ENCODE measurements at places on chromosomes 7 and 10. TPM values are rescaled to one million over a fixed set of nuclear protein-coding genes. Genes with fewer than 3 reads are reported as not detected.

DNA sequence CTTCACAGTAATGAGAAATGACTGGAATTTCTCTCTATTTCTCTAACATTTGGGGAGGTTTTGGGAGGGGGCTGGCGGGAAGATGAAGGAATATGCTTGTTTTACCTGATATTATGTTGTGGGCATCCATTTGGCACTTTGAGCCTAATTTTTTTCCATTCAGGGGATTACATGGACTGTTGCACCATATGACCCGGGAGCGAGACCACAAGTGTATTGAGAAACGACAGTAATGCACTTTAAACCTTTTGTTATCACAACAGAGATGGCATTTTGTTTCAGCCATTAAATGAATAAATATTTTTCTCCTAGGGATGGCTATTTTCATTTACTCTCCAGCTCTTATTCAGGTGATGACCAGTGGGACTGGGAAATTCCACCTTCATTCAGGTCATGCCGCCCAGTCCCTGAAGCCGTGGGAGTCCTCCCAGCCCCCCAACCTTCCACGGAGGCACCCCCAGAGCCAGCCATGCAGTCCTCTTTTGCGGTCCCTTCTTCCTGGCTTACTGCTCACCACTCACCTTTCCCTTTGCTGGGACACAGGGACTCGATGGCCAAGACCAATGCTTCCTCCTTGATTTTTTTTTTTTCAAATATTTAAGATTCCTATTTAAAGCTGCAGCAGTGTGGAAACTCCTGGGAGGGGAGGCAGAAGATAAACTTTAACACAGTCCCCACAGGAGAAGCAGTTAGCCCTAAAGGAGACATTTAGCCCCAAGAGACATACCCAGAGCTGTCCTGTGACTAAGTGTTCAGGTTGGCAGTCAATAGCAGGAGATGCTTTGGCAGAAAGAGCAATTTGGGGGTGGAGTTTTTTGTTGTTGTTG, 190.9 kb upstream of the YAE1 start:
- H3K27ac ChIP-seq, result no peak overlapping the region
- no peaks in the 10 kb centered on the region for H3K4me1 ChIP-seq
- H3K27me3 ChIP-seq, result peaks cover 53% of the 10 kb centered on the region
- DNase-seq, result no peak

- H3K4me1 ChIP-seq, result peaks cover 48% of the 10 kb centered on the region
- no peaks in the 10 kb centered on the region for H3K36me3 ChIP-seq
- H3K4me3 ChIP-seq, result peak overlapping the region; percentile 97
- no peak for DNase-seq
- H3K27ac ChIP-seq, result peak overlapping the region; percentile 25
- H3K27me3 ChIP-seq, result no peaks in the 10 kb centered on the region
These were observed 2.2 kb upstream of the LRRC27 start for GRCh38 chr10:132329565-132330485.

DNA sequence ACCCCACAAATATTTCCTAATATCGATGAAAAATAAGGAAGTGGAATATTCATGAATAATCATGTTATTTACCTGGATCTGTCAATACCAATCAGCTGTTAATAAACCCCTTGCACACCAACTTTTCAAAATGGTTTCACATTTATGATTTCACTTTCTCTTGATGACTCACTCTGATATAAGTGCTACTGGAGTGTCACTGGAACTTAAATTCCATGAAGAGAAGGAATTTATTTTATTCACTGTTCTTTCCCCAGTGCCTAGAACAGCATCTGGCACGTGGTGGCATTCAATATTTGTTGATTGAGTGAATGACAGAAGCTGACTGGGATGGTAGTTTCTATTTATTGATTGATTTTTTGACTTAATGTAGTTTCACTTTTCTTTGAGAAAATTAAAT, 3.5 kb upstream of the ENO4 start:
- H3K4me3 ChIP-seq, result no peak overlapping the region
- no peaks in the 10 kb centered on the region for H3K36me3 ChIP-seq
- peaks cover 17% of the 10 kb centered on the region for H3K4me1 ChIP-seq
- DNase-seq, result no peak

- peaks cover 97% of the 10 kb centered on the region for H3K36me3 ChIP-seq
- no peaks in the 10 kb centered on the region for H3K27me3 ChIP-seq
- no peak for DNase-seq
- no peaks in the 10 kb centered on the region for H3K4me1 ChIP-seq
- no peak overlapping the region for H3K27ac ChIP-seq
These were observed 18.5 kb upstream of the ERLIN1 start for GRCh38 chr10:100204370-100204769.

DNA sequence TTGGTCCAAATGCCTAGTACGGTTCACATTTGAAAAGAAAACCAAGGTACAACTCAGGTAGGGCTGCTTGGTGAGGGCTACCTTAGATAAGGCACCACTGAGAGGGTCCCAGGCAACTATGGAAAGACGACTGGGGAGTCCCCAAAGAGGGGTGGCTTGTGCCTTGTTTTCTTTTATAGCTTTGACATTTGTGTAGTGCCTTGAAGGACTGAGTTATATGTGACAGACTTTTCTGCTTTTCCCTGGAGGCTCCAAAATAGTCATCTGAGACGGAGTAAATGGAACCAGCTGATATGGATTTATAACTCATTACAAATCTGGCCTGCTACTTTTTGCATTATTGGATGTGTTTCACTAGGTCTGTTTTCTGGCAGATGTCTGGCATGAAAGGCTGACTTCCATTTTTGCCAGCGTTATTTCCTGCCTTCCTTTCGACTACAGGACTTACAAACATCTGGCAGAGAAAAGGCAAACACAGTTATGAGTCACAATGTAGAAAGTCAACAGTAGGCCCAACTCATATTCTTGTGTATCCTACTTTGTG, 88.2 kb upstream of the IMMP2L start:
- no peak overlapping the region for H3K27ac ChIP-seq
- DNase-seq, result no peak
- no peaks in the 10 kb centered on the region for H3K36me3 ChIP-seq

DNA sequence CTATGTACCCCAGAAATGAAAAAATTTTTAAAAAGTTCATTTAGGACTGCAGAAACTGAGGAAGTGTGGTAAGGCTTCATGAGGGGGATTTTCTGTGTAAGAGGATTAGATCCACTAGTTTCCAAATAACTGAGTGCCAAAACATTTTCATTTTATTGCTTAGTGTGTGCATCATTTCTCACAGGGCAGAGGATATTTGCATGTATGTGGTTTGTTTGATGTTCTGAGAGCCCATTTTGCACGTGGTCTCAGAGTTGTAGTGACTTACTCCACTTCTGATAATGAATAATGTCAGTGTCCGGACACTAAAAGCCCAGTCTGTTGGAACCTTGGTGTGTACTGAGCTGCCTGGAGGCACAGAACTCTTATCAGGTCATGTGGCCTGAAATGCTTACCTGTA, 299.9 kb downstream of the AUTS2 start:
- DNase-seq, result no peak
- no peak overlapping the region for H3K27ac ChIP-seq
- H3K4me1 ChIP-seq, result no peaks in the 10 kb centered on the region
- no peaks in the 10 kb centered on the region for H3K27me3 ChIP-seq
- no peaks in the 10 kb centered on the region for H3K36me3 ChIP-seq
- no peak overlapping the region for H3K4me3 ChIP-seq

DNA sequence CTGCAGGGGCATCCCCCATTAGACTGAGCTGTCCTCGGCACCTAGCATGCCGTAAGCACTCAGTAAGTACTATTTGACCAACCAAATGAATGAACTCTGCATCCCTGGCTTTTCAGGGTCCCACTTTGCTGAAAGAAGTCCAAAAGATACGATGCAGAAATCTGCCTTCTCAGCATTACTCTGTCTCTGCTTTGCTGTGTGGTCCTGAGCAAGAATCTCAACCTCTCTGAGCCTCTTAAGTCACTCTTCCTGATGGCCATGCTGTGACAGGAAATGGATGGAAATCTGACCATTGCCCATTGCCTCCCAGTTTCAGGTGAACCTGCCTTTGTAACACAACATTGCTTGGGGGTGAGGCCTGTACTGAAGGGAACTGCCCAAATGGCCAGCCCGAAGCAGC, 48.0 kb downstream of the GPAM start:
- no peak overlapping the region for H3K4me3 ChIP-seq
- no peaks in the 10 kb centered on the region for H3K36me3 ChIP-seq
- H3K27ac ChIP-seq, result no peak overlapping the region
- no peak for DNase-seq
- H3K4me1 ChIP-seq, result peaks cover 8% of the 10 kb centered on the region

DNA sequence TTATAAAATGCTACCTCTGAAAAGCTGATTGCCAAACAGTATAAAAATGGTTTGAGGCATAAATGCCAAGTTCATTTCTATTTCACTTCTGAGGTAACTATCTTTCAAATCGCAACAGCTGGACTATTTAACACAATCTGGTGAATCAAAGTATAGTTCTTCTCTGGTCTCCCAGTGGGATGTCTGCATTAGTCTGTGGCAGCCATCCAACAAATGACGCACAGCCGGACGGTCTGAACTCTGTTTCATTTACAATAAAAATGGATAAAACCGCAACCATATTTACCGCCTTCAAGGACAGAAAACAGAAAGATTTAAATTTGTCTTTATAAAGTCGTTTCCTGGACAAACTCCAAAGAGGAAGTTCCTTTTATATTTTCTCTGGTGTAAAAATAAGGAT, 41.9 kb downstream of the ENO4 start:
- DNase-seq, result peak; percentile 60
- peaks cover 7% of the 10 kb centered on the region for H3K4me1 ChIP-seq
- no peaks in the 10 kb centered on the region for H3K36me3 ChIP-seq
- H3K27me3 ChIP-seq, result no peaks in the 10 kb centered on the region
- H3K27ac ChIP-seq, result no peak overlapping the region

DNA sequence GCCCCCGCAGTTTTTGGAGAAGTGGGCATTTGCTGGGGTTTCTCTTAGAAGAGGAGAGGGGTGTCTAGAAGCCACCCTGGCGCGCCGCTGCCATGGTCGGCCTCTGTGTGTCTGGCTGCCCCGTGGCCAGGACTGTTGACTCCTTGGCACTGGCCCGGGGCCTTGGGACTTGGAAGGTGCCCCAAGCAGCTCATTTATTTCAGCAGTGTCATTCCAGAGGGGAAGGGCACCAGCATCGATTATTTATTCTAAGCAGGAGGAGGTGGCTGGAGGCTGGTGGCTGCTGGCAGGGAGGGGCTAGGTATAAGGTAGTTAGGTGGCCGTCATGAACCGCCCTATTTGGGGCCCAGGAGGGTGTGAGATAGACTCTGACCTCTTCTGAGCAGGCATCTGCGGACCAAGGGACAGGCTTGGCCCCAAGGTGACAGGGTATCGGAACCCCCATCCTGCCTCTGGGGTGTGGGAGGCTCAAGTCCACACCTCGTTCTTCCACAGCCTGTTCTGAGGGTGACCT, 1.6 kb downstream of the GTF2IRD1 start:
- H3K36me3 ChIP-seq, result no peaks in the 10 kb centered on the region
- DNase-seq, result peak; percentile 57
- H3K4me1 ChIP-seq, result peaks cover 45% of the 10 kb centered on the region
- H3K27me3 ChIP-seq, result no peaks in the 10 kb centered on the region

- H3K4me1 ChIP-seq, result peaks cover 19% of the 10 kb centered on the region
- H3K4me3 ChIP-seq, result no peak overlapping the region
- H3K36me3 ChIP-seq, result no peaks in the 10 kb centered on the region
- H3K27ac ChIP-seq, result no peak overlapping the region
- H3K27me3 ChIP-seq, result no peaks in the 10 kb centered on the region
These were observed 6.0 kb upstream of the LMBR1 start for GRCh38 chr7:156898938-156899337.

- no peaks in the 10 kb centered on the region for H3K27me3 ChIP-seq
- H3K4me1 ChIP-seq, result peaks cover 12% of the 10 kb centered on the region
- no peak overlapping the region for H3K27ac ChIP-seq
- peaks cover 15% of the 10 kb centered on the region for H3K36me3 ChIP-seq
These were observed 295.5 kb downstream of the DOCK4 start for GRCh38 chr7:111910656-111911055.

DNA sequence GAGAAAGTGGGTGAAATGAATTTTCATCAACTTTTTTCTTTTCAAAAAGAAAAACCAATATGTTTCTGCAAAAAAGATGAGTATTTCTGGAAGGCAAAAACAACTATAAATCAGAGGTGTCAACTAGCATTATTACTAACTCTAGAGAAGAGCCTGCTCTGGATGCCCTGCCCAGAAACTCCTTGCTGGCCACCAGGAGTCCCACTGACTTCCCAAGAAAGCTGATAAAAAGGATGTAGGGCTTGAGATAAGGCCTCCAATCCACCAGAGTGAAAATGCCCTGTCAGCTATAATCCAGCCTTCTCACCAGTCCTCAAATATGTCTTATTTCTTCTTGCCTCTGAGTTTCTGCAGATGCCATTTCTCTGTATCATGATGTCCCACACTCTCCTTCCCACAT, 16.7 kb upstream of the FZD1 start:
- H3K27ac ChIP-seq, result no peak overlapping the region
- H3K4me3 ChIP-seq, result no peak overlapping the region
- no peaks in the 10 kb centered on the region for H3K4me1 ChIP-seq
- H3K27me3 ChIP-seq, result no peaks in the 10 kb centered on the region
- H3K36me3 ChIP-seq, result no peaks in the 10 kb centered on the region
- no peak for DNase-seq

DNA sequence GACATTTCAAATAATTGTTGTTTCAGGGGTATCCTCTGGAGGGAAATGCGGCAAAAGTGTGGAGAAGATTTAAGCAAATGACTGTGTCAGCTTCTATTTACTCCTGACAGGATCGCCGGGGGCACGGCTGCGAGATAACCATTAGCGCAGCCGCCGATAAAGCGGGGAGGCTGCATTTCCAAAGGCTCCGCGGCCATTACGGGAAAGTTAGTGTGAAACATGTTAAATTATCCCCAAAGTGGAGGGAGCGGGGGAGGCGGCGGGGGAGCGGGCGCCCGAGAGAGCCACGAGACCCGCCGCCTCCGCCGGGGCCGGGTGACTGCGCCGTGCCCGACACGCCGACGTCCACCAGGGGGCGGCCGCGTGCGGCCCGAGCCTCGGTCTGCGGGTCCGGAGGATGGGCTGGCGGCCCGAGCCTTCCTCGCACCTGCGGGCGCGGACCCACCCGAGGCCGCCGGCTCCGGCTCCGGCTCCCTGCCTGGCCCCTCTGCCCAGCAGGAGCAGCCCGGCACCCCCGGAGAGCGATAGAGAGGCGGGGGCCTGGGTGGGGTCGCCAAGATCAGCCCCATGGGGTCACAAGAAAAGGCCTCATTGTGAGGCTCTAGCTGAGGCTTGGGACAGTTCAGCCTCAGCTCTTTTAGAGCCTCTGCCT, 74.4 kb upstream of the PAX2 start:
- peaks cover 99% of the 10 kb centered on the region for H3K27me3 ChIP-seq
- no peak for DNase-seq
- no peak overlapping the region for H3K4me3 ChIP-seq
- H3K4me1 ChIP-seq, result peaks cover 3% of the 10 kb centered on the region

GATA3 gene
- 1.4 TPM for total RNA-seq

NACAD gene
- 3.8 TPM for total RNA-seq

CAV2 gene
- 196 TPM for total RNA-seq

TCF7L2 gene
- total RNA-seq, result 8.9 TPM

AP1S1 gene
- total RNA-seq, result 10.7 TPM

MUC12 gene
- total RNA-seq, result 0.30 TPM

All from left ventricle myocardium inferior (tissue), 1 donor.